Femur (tissue), 1 donor: ENCODE measurements at places on chromosomes 2 and 18.

- DNase-seq = no peak
Observed at GRCh38 chr2:229375251-229375650, 104.2 kb upstream of the PID1 start.

DNA sequence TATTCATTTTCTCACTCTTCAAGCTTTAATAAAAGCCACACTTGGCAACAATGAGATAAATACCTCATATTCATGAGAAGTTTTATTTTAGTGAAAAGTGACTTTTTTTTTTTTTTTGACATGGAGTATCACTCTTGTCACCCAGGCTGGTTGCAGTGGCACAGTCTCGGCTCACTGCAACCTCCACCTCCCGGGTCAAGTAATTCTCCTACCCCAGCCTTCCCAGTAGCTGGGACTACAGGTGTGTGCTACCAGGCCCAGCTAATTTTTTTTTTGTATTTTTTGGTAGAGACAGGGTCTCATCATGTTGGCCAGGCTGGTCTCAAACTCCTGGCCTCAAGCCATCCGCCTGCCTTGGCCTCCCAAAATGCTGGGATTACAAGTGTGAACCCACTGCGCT lies 47.0 kb downstream of the FRZB start:
- no peak for DNase-seq

DNA sequence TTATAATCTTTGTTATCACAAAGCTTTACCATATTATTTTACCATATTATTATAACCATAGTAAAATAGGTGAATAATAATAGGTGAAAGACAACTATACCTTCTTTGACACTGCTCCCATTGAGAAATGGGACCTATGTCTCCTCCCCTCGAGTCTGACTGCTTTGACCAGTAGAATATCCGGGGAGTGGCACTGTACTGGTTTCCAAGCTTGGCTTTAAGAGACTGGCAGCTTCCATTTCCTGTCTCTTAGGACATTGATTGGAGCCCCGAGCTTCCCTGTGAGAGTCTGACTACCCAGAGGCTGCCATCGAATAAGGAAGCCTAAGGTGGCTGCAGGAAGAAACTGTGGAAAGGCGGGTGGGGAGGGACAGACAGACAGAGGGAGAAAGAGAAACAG lies 40.1 kb upstream of the PLEKHM3 start:
- no peak for DNase-seq

- DNase-seq = no peak
Observed at GRCh38 chr2:196356332-196356731, 185.0 kb upstream of the STK17B start.

DNA sequence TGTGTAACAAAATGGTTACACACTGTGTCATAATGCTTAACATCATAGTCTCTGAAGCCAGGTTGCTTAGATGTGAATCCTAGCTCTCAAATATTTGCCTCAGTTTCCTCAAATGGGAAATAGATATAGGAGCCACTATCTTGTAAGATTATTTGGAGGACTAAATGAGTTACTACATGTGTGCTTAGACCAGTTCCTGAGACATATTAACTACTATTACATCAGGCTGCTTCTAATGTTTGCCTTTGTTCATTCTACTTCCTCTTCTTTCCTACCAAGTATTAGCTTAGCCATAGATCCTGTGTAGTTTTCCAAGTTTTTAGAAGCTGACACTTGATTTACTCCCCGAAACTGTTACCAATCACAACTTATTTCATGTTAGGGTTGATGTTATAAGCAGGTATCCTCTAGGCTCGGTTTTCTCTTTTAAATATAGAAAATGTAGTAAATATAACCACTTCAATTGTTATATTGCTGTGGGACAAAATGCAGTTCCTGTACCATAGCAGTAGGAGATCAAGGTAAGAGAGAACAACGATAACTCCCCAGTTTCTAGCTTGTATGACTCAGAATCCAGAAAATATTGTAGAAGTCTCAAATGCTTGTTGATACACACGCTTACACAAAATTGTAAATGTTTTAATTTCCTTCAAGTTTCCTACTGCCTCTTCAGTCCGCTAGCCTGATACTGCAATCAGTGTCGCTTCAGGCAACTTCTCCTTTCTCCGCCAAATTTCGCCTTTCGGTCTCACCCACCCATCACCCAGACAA lies 751 bp upstream of the DNAJC10 start:
- no peak for DNase-seq

GRCh38 chr2:135820003-135820618 lies 16.9 kb downstream of the LCT start:
- peak; percentile 44 for DNase-seq

- DNase-seq = no peak
Observed at GRCh38 chr2:237998530-237998929, 31.7 kb downstream of the UBE2F start.

DNA sequence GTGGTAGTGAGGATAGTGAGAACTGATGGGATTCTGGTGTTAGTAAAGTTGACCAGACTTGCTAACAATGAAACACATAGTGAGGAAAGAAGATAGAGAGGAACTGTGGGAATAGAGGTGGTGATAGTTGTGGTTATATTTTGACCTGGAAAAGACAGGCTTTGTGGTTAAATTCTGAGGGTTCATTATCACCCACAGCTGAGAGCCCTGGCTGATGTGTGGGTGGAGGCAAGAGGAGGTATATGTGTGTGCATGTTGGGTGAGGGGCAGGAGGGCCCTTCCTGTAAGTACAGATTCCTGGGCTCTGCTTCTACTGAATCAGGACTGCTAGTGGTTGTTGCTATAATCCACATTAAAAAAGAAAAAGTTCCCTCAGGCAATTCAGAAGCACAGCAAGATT lies 26.2 kb upstream of the TMEM163 start:
- no peak for DNase-seq

DNA sequence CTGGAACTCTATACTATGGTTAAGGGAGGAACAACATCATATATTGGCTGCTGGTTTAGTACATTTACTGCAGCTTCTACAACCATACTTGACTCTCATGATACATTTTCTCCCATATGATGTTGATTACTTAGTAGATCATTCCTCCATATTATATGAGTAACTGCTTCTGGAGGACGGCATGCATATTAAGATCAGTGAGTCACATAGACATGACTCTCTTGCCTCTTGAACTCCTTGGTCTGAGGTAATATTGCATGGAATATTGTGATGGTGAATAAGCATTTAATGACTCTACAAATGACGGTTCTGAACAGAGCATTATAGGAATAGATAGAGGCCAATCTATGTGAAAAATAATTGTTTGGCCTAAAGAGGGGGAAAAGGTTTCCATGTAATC lies 418.8 kb upstream of the SPHKAP start:
- DNase-seq = no peak

- DNase-seq = no peak
Observed at GRCh38 chr2:59276033-59276432, 1034.9 kb upstream of the FANCL start.

DNA sequence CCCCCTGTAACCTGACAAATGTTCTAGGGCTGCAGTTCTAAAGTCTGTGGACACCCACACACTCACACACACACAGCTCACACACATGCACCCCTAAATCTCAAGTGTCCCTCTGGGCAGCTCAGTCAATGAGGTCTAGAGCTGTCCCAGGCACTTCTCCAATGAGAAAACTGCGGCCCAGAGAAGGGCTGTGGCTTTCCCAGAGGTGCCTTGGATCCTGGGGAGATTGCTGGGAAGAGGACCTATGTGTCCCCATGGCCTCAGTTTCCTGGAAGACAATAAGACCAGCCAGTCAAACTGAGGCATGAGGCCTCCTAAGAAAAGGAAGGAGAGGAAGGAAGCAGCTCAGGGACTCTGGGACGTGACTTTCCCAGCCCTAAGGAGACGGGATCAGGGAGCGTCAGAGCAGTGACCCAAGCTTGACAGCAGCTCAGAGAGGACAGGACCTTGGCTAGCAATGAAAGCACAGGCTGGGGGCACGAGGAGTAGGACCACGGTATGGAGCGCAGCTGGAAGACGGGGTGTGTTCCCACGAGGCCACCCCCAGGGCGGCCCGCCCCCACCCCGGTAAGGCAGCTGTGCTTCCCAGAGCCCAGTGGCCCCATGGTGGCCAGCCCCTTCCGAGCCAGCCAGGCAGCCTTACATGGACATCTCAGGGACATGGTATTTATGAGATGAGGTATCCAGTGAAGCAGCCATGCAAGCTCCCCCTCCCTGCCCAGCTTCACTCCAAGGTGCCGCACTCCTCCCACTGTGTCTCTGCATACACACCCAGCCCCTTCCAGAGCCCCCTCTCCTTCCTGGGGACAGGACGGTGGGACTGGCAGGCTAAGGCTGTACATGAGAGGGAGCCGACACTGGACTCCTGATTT lies 46.0 kb downstream of the TNS1 start:
- DNase-seq = peak; percentile 27

GRCh38 chr2:10392951-10393639 lies 55.0 kb downstream of the ODC1 start:
- DNase-seq = no peak

DNA sequence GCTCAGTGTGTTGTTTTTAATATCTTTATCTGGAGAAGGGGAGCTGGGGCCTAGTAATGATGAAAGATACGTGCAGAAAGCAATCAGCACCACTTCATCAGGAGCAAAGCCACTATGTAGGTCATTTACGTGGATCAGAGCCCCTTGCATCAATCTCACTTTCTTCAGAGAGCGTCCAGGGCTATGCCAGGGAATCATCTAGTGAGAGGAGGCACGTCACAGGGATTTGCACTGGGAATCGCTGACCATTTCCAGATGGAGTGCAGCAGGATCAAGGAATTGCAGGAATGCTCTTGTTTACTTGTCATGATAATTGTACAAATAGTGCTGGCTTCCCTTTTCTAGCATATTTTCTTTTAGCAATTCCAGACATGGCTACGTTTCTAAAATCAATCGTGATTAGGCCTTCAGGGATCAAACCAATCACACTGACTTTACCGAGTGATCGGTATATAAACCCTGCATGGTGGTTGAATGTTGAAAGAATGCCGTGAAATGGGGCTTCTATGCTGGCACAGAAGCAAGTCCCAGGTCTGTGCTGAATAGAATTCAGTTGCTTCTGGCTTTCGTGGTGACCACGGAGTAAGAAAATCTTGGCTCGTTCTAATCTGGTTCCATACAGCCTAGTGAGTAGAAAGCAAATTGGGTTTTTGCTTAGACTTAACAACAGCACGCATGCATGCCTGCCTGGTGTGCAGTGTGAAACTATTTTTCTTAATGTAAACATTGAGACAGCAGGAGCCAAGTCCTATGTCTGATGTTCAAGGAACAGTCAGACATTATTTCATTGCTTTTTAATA lies 122.8 kb downstream of the TMEM200C start:
- no peak for DNase-seq

DNA sequence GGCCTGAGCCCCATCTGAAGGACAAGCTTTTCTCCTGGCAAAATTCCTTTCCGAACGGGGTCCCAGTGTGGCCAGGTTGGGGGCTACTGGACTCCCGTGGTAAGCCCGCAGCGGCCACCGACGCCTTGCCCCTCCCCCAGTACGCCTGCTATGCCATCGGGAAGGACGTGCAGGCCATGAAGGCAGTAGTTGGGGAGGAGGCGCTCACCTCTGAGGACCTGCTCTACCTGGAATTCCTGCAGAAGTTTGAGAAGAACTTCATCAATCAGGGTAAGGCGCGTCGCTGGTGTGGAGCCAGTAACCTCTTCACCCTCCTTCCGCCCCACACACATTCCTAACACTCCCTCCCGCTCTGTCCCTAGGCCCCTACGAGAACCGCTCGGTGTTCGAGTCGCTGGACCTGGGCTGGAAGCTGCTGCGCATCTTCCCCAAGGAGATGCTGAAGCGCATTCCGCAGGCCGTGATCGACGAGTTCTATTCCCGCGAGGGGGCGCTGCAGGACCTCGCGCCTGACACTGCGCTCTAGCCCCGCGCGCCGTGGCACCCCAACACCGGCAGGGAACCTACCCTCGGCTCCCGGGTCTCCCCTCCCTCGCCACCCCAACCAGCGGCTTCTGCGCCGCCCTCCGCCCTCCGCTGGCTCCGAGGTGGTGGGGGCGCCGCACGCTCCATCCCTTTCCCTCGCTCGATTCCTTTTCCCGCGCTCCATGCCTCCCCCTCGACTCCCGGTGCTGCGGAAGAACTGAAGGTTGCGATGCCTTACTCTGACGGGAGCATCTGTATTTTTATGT lies 13.6 kb upstream of the ANKRD53 start:
- DNase-seq = peak; percentile 68

- no peak for DNase-seq
Observed at GRCh38 chr2:31694444-31694843, 113.7 kb upstream of the SRD5A2 start.

DNA sequence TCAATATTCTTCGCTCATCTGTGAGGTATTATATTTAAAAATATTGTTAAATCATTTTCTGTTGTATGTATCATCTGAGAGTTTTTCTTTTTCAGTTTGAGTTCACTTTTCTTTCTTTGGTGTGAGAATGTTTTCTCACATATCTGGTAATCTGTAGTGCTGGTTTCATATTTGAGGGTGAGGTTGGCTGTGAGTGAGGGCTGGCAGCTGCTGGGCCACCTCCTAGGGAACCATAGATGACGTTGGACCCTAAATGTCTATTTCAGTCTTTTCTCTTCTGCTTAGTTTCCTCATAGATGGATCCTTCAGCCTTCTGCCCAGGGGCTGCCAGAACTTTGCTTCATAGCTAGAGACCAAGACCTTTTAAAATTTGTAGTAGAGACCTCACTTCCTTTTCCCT lies 33.5 kb downstream of the MGAT5 start:
- no peak for DNase-seq

GRCh38 chr2:173855661-173856060 lies 109.5 kb downstream of the SP3 start:
- DNase-seq = no peak

GRCh38 chr2:236940916-236941520 lies 144.7 kb upstream of the COPS8 start:
- no peak for DNase-seq

GRCh38 chr2:109397893-109398292 lies 215.9 kb downstream of the SEPTIN10 start:
- DNase-seq = no peak

DNA sequence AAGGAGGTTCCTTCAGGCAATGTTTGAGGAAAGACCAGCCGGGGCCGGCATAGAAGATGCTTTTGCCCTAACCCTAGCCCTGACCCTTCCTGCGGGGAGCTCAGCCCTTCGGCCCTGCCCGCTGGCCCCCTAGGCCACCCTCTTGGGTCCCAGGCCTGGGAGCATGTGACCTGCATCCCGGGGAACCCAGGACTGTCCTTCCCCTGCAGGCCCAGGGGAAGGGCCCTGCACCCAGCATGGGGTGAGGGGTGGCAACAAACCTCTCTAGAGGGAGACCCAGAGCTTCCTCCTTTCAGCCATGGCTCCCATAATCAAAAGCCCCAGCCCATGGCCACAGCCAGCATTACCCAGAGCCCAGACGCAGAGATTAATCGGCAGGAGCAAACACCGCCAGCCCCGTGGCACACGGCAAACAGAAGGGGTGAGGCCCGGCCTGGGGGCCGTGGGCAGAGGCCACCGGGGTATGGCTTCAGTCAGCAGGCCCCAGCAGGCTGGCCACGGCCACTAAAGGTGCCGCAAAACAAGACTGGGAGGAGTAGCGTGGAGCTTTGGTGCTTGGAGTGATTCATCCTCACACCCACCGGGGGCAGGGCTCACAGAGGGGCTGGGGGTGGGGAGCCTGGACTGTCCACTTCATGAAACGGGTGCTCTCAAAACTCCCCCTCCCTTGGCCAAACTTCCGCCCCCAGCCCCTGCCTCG lies 61.6 kb upstream of the HPCAL1 start:
- DNase-seq = no peak
